Natural killer cell (primary cell): ENCODE measurements at places on chromosomes 13 and 19.

- no peak for DNase-seq
- H3K27ac ChIP-seq = no peak overlapping the region
- H3K4me1 ChIP-seq = no peaks in the 10 kb centered on the region
- no peaks in the 10 kb centered on the region for H3K27me3 ChIP-seq
These were observed 20.1 kb downstream of the GPATCH1 start for GRCh38 chr19:33100894-33101644.

DNA sequence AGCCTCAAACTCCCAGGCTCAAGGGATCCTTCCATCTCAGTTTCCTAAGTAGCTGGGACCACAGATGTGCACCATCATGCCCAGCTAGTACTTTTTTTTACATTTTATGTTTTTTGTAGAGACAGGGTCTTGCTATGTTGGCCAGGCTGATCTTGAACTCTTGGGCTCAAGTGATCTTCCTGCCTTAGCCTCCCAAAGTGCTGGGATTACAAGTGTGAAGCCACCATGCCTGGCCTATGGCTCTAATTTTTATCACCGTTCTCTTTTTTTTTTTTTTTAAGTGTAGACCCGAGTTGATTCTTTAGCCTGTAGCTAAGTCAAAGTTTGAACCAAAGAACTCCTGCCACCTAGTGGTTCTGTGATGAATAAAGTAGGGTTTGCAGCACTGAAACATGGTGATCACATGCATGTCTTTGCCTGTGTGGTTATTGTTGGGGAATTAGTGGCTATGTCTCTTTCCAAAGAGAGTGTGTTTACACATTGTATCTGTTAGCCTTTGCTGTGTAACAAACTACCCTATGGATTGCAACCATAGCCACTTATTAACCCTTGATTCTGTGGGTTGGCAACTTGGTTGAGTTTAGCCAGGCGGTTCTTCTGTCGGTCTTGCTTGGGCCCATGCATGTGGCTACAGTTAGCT, 11.6 kb downstream of the NFILZ start:
- peak; percentile 75 for DNase-seq
- H3K36me3 ChIP-seq = no peaks in the 10 kb centered on the region
- H3K4me3 ChIP-seq = no peak overlapping the region
- no peaks in the 10 kb centered on the region for H3K27me3 ChIP-seq
- H3K4me1 ChIP-seq = peaks cover 9% of the 10 kb centered on the region
- H3K27ac ChIP-seq = no peak overlapping the region

- no peak overlapping the region for H3K27ac ChIP-seq
- H3K4me3 ChIP-seq = no peak overlapping the region
- no peaks in the 10 kb centered on the region for H3K36me3 ChIP-seq
- peaks cover 68% of the 10 kb centered on the region for H3K27me3 ChIP-seq
- no peak for DNase-seq
These were observed 977 bp upstream of the MAB21L1 start for GRCh38 chr13:35477386-35477946.

DNA sequence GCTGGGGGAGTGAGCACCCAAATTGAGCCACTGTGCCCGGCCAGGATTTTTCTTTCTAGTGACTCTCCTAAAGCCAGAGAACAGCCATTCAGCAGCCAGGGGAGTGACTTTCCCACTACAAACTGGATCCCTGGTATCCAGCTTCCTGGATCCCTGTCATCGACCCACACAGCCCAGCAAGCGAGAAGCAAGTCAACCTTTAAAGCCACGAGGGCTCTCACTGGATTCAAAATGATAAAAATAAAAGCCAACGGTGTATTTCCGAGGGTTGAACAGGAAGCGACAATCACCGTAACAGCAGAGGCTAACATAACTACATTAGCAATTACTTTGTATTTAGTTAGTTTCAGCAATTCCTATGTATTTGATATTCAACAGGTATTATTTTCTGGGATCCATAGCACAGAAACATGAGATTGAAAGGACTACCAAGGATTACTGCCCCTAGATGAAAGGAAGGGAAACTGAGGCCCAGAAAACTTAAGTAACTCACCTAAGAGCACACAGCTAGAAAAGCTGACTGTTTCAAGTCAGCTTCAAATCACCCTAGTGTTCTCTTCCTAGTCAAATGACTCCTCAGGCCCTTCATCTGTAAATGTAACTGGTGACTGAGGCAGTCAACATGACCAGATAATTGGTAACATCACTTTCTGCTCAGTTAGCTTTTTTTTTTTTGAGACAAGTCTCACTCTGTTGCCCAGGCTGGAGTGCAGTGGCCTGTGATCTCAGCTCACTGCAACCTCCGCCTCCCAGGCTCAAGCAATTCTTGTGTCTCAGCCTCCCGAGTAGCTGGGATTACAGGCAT, 2.7 kb downstream of the RFX1 start:
- no peaks in the 10 kb centered on the region for H3K27me3 ChIP-seq
- H3K4me3 ChIP-seq = no peak overlapping the region
- peaks cover 57% of the 10 kb centered on the region for H3K4me1 ChIP-seq
- no peak for DNase-seq
- H3K27ac ChIP-seq = peak overlapping the region; percentile 99

- H3K36me3 ChIP-seq = no peaks in the 10 kb centered on the region
- H3K4me3 ChIP-seq = no peak overlapping the region
- no peak overlapping the region for H3K27ac ChIP-seq
- peaks cover 36% of the 10 kb centered on the region for H3K4me1 ChIP-seq
- no peaks in the 10 kb centered on the region for H3K27me3 ChIP-seq
These were observed 5.2 kb upstream of the ZNF579 start for GRCh38 chr19:55585658-55586339.

DNA sequence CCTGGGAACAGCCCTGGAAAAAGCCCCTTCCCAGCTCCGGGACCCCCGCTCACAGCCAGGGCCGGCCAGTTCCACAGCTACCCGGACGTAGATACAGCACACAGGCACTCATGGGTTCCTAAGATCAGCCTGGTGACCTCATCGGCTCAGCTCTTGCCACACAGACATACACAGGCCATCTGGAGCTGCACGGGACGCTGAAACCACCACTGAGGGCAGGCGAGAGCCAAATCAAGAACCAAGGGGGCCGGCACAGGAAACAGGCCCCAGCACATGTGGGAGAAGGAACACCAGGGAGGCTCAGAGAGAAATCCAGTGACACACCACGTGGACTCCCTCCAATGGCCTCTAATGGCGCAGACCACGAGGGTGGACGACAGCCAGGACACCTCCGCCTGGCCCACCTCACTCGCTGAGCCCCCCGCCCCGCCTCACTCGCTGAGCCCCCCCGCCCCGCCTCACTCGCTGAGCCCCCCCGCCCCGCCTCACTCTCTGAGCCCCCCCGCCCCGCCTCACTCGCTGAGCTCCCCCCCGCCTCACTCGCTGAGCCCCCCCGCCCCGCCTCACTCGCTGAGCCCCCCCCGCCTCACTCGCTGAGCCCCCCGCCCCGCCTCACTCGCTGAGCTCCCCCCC, 69.7 kb upstream of the C13orf46 start:
- H3K27ac ChIP-seq = no peak overlapping the region
- DNase-seq = peak; percentile 38
- H3K4me1 ChIP-seq = peaks cover 68% of the 10 kb centered on the region
- H3K4me3 ChIP-seq = no peak overlapping the region

- no peaks in the 10 kb centered on the region for H3K36me3 ChIP-seq
- H3K27me3 ChIP-seq = no peaks in the 10 kb centered on the region
- no peak overlapping the region for H3K4me3 ChIP-seq
- no peak overlapping the region for H3K27ac ChIP-seq
- no peak for DNase-seq
These were observed 452.3 kb downstream of the IRS2 start for GRCh38 chr13:109333893-109334651.

- DNase-seq = no peak
- H3K36me3 ChIP-seq = no peaks in the 10 kb centered on the region
- no peaks in the 10 kb centered on the region for H3K27me3 ChIP-seq
These were observed 554.8 kb upstream of the GPC6 start for GRCh38 chr13:92671821-92672220.

GRCh38 chr19:56994251-56995017, 125.4 kb upstream of the USP29 start:
- no peaks in the 10 kb centered on the region for H3K36me3 ChIP-seq
- DNase-seq = no peak
- no peak overlapping the region for H3K4me3 ChIP-seq
- no peaks in the 10 kb centered on the region for H3K27me3 ChIP-seq
- H3K4me1 ChIP-seq = no peaks in the 10 kb centered on the region
